ENCODE measurements at places on chromosomes 2 and 18.

- DNase-seq, result no peak
Observed at GRCh38 chr2:176774766-176775451, 437.7 kb upstream of the HNRNPA3 start.

GRCh38 chr2:204611764-204612163 is 66.5 kb downstream of the PARD3B start:
- no peak for DNase-seq

GRCh38 chr2:241768850-241769249 is 7.8 kb upstream of the GAL3ST2 start:
- DNase-seq, result no peak

DNA sequence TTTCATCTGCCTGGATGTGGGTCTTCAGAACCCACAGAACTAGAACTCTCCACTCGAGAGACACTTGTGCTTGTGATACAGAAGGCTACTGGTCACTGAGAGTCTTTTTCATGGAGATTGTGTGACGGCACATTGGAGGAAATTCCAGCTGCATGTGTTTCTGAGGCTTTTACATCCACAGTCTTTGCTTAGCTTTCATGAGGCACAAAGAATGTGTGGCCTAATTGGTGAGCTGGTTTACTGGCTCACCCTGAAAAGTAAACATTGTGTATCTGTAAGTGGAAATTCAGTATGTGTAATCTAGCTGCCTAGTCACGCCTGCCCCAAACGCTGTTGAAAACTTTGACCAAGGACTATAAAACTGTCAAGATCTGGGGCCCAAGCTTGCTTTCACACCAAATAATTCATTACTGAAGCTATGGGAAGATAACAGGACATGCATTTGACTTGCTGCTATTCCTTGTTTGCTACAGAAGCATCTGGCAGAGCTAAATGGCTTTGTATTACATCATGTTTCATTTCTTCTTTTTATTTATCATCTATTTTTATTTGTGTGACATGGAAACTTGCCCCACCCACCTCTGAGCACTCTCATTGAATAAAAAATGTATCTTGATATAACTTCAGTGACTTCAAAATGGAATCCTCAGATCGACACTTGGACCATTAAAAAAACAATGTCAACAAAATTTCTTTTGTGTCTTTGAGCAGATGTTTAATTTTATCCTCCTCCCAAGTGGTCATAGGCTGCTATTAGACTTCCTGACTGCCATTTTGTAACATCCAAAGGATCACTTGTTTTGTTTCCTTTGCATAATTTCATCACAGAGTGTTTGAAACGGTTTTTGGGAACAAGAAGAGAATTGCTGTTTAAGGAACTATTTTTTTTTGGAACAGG is 80.2 kb downstream of the EFEMP1 start:
- no peak for DNase-seq

DNA sequence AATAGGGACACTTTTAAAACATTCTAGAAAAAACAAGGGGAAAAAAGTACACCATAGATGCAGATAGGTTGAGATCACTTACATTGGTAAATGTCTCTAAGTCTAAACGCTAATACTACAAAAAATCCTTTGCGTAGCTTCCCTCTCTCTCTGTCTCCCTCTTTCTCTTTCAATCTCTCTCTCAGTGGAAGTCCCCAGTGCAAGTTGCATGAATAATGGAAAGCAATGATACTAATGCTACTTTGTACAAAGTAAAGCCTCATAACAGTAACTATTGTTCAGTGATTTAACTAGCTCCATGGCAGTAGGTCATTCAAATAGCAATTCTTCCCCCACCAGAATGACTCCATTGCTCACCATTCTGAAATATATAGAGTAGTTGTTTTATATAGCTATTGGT is 12.8 kb downstream of the MEIS1 start:
- DNase-seq, result no peak

DNA sequence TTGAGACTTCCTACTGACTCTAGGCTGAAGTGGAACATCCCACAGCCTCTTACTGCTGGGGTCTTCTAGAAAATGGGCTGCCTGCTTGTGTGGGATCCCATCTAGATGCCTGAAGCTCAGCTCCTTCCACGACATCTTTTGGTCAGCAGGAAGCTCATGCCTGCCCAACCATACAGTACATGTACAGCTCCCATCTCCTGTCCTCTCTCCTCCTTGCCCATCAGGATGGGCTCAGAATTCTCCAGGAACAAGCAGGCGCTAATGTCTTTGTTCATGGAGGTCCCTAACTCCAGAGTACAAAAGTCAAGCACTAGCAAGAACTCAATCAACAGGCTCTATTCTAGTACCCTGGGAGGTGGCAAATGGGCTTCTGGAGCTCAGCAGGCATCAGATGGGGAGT is 31.7 kb upstream of the GPR17 start:
- no peak for DNase-seq

GRCh38 chr2:222490131-222490530 is 65.8 kb downstream of the SGPP2 start:
- DNase-seq, result no peak

DNA sequence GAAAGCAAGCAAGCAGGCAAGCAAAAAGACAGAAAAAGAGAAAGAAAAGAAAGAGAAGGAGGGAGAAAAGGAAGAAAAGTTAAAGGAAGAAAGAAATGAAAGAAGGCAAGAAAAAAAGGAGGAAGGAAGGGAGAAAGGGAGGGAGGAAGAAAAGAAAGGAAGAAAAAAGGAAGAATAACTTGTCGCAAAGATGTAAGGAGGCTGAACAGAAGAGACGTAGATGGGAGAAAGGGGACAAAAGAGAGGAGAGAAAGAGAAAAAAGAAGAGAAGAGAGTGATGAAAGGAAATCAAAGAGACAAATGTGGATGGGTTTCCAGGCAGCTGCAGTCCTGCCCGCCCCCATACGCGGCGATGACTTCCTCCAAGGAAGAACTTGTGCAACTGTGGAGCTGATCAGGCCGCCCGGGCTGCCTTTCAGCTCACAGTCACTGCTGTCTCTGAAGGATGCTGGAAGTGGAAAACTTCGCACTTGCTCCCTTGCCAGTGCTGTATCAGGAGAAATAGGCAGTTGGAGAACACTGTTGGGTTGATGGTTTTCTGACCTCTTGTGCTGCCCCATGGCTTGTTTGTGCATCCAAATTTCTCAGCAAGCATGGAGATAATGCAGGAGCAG is 52.9 kb downstream of the TRIB2 start:
- no peak for DNase-seq

DNA sequence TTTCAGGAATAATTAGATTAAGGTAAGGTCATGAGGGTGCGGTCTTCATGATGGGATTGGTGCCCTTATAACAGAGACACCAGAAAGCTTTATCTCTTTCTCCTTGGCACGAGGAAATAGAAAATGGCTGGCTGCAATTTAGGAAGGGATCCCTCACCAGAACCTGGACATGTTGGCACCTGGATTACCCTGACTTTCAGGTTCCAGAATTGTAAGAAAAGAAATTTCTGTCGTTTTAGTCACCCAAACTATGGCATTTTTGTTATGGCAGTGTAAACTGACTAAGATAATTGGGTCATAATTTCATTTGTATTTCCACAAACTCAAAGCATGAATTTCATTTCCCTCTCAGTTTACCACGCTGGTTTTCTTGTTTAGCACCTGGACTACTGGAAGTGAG is 473.6 kb downstream of the PTH2R start:
- DNase-seq, result no peak

DNA sequence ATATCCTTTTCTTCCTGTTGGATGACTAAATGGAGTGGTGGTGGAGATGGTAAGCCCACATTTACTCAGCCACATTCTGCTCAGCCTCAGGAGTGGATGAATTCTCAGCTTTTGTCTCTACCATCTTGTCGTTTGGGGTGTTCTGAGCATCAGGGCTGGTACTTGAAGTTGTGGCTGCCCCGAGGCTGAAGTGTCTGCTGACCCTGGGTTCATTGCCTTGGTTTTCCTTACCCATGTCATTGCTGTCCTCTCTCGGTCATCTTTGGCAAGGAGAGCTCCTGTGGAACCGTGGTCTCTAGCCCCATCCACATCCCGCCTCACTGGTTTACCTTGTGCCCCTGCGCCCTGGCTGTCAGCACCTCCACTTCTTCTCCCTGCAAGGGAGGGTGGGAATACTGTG is 71.9 kb downstream of the GPR39 start:
- DNase-seq, result no peak

DNA sequence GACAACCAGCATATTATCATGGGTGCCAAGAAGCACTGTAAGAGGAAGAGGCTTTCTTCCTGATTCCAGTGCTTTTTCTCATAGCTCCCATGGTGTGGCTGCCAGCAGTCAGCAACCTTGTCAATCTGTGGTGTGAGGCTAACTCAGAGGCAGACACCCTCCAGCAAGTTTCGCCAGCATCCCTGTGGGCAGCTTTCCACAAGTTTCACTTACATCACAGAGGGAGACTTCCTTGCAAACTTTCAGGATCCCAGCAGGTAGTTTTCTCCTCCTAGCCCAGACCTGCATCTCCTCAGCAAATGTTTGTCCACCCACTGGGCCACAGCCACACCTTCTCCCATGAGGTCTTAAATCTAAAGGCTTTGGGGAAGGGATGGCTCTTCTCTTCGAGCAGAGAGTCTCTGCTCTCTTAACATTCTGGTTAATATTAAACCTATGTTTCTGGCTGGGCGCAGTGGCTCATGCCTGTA is 9.1 kb downstream of the DNAH7 start:
- no peak for DNase-seq

DNA sequence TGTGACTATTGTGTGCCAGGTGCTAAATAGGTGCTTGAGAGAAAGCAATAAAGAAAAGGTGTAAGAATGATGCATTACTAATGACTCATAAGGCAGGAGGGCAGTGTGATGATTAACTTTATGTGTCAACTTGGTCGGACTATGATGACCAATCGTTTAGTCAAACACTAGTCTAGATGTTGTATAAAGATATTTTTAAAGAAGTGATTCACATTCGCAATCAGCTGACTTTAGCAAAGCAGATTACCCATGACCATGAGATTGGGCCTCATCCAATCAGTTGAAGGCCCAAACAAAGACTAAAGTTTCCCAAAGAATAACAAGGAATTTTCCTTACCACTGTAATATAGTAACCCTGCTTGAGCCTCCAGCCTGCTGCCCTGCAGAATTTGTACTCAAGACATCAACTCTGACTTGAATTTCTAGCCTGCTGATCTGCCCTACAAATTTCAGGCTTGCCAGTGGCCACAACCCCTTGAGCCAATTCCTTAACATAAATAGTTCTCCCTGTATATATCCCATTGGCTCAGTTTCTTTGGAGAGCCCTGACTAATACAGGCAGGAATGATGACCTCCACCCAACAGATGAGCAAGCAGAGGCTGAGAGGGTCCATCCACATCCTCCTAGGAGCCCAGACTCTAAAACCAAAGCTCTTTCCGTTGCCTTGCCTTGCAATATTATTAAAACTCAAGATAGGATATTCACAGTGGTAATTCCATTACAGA is 132.6 kb downstream of the ACTR3 start:
- DNase-seq, result no peak

DNA sequence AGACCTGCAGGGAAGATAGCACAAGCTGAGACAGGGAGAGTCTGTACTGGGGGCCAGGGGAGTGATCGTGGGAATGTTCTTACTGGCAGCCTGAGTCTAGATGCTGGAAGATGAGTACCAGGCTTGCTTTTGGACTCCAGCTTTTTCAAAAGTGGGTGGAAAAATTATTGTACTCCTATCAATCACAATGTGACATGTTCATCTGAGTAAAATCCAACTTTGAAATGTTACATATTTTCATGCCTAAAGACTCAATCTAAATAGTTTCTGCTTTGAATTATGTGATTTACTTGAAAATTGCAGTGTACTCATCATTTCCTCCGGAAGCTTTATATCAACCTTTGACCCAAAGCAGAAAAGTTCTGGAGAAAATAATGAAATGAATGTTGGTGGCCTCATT is 49.7 kb upstream of the ST3GAL5 start:
- DNase-seq, result no peak

- DNase-seq, result no peak
Observed at GRCh38 chr2:130353291-130354138, 2.3 kb upstream of the PTPN18 start.

All from activated CD4-positive, alpha-beta memory T cell treated with anti-CD3 and anti-CD28 coated beads for 36 hours (primary cell).